ENCODE measurements at places on chromosomes 3 and 15. TPM values are rescaled to one million over a fixed set of nuclear protein-coding genes. Genes with fewer than 3 reads are reported as not detected.

- no peaks in the 10 kb centered on the region for H3K36me3 ChIP-seq
- no peak overlapping the region for H3K4me3 ChIP-seq
- no peaks in the 10 kb centered on the region for H3K4me1 ChIP-seq
- H3K27me3 ChIP-seq = peaks cover 4% of the 10 kb centered on the region
- DNase-seq = no peak
Observed at GRCh38 chr15:74283368-74283767, 47.2 kb downstream of the CCDC33 start.

ACAD9 gene
- total RNA-seq = 58.3 TPM

DNA sequence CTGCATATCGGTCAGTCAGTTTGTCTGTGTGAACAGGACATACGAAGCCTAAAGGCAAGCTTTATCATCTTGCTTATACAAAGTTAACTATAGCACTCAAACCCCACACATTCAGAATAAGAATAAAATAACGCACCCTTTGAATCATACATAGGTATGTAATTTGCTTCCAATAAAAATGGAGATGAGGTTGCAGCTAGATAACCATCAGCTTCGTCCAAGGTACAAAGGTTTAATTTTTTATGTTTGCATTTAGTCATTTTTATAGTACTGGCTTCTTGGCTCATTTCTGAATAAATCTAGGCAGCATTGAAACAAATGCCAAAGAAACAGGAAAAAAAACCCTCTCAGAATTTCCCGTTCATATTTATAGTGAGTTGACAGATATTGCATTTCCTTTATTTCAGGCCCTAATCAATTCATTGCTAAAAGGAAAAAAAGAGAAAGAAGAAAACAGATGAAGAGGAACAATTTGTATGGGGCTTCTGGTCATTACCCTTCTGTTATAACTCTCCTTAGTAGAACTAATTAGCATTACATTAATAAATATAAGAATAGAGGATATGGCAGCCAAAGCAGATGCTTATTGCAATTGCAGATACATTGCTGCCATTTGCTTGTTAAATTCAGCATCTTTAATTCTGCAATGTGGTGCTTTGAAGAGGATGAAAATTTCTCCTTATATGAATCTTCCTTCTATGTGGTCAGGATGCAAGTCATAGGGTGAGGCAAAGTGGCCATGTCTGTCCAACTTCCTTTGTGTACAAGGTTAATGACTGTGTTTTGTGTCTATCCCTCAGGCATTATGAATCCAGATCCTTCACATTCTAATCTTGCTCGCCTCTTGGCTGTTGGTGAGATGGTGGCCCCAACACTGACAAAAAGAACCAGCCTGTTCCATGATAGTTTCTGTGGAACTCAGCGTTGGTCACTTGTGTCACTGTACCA lies 550.0 kb downstream of the AGBL1 start:
- no peaks in the 10 kb centered on the region for H3K27me3 ChIP-seq
- H3K27ac ChIP-seq = no peak overlapping the region
- no peaks in the 10 kb centered on the region for H3K4me1 ChIP-seq
- no peaks in the 10 kb centered on the region for H3K36me3 ChIP-seq
- H3K4me3 ChIP-seq = no peak overlapping the region
- no peak for DNase-seq

DNA sequence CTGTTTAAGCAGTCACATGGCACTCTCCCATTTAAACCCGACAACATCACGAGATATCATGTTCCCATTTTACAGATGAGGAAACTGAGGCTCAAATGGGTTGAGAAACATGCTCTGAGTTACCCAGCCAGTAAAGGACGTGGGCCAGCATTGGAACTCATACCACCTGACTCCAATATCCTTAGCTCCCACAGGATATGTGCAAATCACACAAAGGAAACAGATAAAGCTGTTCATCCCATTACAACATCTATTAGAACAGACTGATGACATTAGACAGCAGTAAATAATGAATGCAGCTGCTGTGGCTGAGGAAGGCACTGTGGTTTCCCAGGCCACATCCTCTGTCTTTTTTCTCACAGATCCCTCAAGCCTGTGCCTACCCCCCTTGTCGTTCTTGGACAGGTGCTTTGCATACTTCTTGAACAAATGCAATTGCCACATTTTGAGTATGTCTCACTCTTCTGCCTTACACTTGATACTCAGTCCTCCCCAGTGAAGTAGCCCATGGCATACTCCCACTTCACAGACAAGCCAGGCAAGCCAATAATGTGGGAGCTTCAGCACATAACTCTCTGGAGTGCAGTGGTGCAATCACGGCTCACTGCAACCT lies 17.7 kb downstream of the FRMD4B start:
- H3K4me1 ChIP-seq = peaks cover 20% of the 10 kb centered on the region
- no peak overlapping the region for H3K4me3 ChIP-seq
- no peak for DNase-seq
- H3K27me3 ChIP-seq = no peaks in the 10 kb centered on the region

GRCh38 chr3:49563040-49563578 lies 8.8 kb downstream of the BSN start:
- no peak for DNase-seq
- no peak overlapping the region for H3K4me3 ChIP-seq
- H3K27ac ChIP-seq = no peak overlapping the region
- no peaks in the 10 kb centered on the region for H3K36me3 ChIP-seq
- no peaks in the 10 kb centered on the region for H3K27me3 ChIP-seq
- no peaks in the 10 kb centered on the region for H3K4me1 ChIP-seq

ALG3 gene
- total RNA-seq = 19.4 TPM

GRCh38 chr3:122873741-122874515 lies 79.1 kb downstream of the SLC49A4 start:
- no peak overlapping the region for H3K4me3 ChIP-seq
- DNase-seq = no peak
- H3K27ac ChIP-seq = no peak overlapping the region
- no peaks in the 10 kb centered on the region for H3K36me3 ChIP-seq

DNA sequence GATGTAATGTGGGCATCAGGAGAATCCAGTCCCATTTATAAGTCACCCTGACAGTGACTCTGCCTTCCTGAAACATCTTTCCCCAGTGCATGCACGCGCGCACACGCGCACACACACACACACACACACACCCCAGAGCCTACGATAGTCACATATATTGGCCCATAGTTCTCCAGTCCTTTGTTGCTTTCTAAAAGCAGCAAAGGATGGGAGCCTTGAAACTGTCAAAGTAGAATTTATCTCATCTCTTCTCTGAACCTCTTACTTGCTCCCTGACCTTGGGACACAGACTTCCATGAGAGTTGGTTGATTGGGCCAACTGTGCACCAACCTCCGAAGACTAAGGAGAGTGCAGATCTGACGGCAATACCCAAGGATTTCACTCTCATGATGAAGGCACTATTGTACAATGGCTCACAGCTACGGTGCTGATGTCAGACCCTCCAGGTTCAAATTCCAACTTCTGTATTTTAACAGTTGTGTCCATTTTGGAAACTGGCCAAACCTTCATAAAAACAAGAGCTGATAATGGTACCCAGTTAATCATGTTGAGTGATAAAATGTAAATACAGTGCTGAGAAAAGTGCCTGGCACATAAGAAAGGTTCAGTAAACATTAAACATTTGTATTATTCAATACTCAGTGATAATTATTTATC lies 8.3 kb downstream of the CPA3 start:
- no peaks in the 10 kb centered on the region for H3K27me3 ChIP-seq
- H3K36me3 ChIP-seq = no peaks in the 10 kb centered on the region
- no peak for DNase-seq
- H3K4me1 ChIP-seq = no peaks in the 10 kb centered on the region
- H3K27ac ChIP-seq = no peak overlapping the region

- no peaks in the 10 kb centered on the region for H3K36me3 ChIP-seq
- no peak overlapping the region for H3K4me3 ChIP-seq
- H3K4me1 ChIP-seq = no peaks in the 10 kb centered on the region
Observed at GRCh38 chr3:5095886-5096285, 26.2 kb upstream of the ARL8B start.

VILL gene
- total RNA-seq = 28.9 TPM

EPM2AIP1 gene
- total RNA-seq = 26.0 TPM

GRCh38 chr3:108051005-108051404 lies 39.8 kb downstream of the CD47 start:
- peaks cover 8% of the 10 kb centered on the region for H3K4me1 ChIP-seq
- H3K36me3 ChIP-seq = peaks cover 6% of the 10 kb centered on the region

DNA sequence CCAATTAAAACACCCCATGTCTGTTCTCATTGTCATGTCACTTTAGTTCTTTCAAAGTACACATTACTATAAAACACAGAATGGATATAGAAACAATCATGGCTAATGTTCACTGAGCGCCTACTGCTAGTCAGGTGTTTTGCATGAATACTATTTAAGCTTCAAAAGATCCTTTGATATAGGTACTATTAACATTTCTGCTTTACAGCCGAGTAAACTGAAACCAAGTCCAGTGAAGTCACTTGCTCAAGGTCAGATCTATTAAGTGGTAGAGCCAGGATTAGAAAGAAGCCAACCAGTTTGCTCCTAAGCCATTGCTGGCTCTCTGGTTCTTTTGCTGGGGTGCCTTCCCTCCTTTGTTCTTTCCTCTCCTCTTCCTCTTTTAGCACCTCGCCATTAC lies 32.4 kb upstream of the NMNAT3 start:
- H3K4me1 ChIP-seq = no peaks in the 10 kb centered on the region
- no peak overlapping the region for H3K27ac ChIP-seq
- H3K27me3 ChIP-seq = no peaks in the 10 kb centered on the region

GRCh38 chr3:157066335-157067098 lies 93.4 kb downstream of the CCNL1 start:
- no peaks in the 10 kb centered on the region for H3K36me3 ChIP-seq
- no peak for DNase-seq
- no peaks in the 10 kb centered on the region for H3K27me3 ChIP-seq
- no peak overlapping the region for H3K27ac ChIP-seq
- peaks cover 7% of the 10 kb centered on the region for H3K4me1 ChIP-seq

- H3K4me3 ChIP-seq = no peak overlapping the region
- H3K4me1 ChIP-seq = no peaks in the 10 kb centered on the region
- H3K27me3 ChIP-seq = no peaks in the 10 kb centered on the region
- H3K36me3 ChIP-seq = no peaks in the 10 kb centered on the region
- DNase-seq = no peak
Observed at GRCh38 chr15:52254391-52254790, 41.2 kb downstream of the MYO5C start.

TNNC1 gene
- total RNA-seq = 6.9 TPM

GRCh38 chr15:70125605-70126004 lies 27.9 kb upstream of the TLE3 start:
- H3K4me1 ChIP-seq = no peaks in the 10 kb centered on the region
- no peaks in the 10 kb centered on the region for H3K36me3 ChIP-seq
- H3K27me3 ChIP-seq = no peaks in the 10 kb centered on the region
- H3K27ac ChIP-seq = no peak overlapping the region

MYRIP gene
- total RNA-seq = not detected

DNA sequence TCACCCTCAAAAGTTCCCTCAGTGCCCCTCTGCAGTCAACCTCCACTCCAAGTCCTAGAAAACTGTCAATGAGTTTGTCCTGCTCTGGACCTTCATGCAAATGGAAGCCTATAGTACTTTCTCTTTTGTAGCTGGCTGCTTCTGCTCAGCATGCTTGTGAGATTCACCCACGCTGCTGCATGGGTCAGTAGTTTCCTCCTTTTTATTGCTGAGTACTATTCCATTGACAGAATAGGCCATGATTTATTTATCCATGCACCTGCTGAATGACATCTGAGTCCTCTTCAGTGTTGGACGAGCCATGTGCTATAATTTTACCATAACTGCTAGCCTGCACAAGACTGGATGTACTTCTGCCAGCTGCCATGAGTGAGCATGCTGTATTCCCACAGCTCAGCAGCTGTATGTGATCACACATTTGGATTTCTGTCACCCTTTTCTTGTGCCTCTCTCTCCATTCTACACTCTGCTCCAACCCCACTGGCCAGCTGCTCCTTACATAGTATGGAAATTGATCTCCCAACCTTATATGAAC lies 26.3 kb downstream of the CDCP1 start:
- no peaks in the 10 kb centered on the region for H3K36me3 ChIP-seq
- H3K27me3 ChIP-seq = no peaks in the 10 kb centered on the region
- DNase-seq = no peak
- peaks cover 22% of the 10 kb centered on the region for H3K4me1 ChIP-seq
- no peak overlapping the region for H3K27ac ChIP-seq

BCL2A1 gene
- 29.9 TPM for total RNA-seq

DNA sequence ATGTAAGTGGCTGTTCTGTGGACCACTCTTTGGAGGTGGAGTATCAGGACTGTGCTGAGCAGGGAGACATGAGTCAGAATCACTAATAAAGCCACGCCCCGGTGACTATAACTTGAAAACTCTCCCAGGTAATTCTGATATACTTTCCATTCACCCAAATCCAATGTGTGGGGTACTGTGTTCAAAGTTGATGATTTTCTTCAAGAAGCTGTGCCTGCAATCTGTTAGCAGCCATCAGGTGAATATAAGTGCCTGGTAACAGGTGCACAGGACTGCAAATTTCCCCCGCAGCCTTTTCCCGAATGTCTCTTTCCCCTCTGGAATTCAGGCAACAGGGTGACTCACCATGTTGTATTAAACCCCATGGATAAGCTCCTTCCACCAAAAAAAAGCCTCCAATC lies 17.0 kb downstream of the MAGI1 start:
- H3K4me3 ChIP-seq = no peak overlapping the region
- H3K36me3 ChIP-seq = no peaks in the 10 kb centered on the region
- DNase-seq = no peak
- H3K4me1 ChIP-seq = no peaks in the 10 kb centered on the region

SENP8 gene
- 1.4 TPM for total RNA-seq

ANKRD28 gene
- 44.7 TPM for total RNA-seq

MAP6D1 gene
- 0.95 TPM for total RNA-seq

CPNE9 gene
- not detected for total RNA-seq

GRCh38 chr3:128270559-128271492 lies 117.5 kb downstream of the EEFSEC start:
- no peak overlapping the region for H3K4me3 ChIP-seq
- no peak overlapping the region for H3K27ac ChIP-seq

DNA sequence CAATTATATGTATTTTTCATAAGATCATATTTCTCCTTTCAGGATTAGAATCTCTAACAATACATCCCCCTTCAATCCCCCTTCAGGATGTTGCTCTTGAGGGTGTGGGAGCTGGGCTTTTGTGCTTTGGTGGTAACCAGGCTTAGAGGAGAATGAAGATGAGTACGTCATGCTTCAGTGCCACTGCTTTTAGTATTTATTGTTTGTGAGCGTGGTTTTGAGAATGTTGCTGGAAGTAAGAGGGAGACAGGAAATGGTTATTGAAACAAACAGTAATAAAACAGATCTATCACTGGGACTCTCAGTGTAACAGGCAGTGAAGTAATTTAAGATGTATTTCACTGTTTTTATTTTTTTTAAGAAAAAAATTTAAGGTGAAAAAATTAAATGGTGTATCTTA lies 35.3 kb downstream of the GBE1 start:
- H3K4me3 ChIP-seq = no peak overlapping the region
- H3K4me1 ChIP-seq = no peaks in the 10 kb centered on the region
- H3K36me3 ChIP-seq = no peaks in the 10 kb centered on the region
- no peak overlapping the region for H3K27ac ChIP-seq

- peak overlapping the region; percentile 78 for H3K27ac ChIP-seq
- H3K4me1 ChIP-seq = peaks cover 33% of the 10 kb centered on the region
- H3K27me3 ChIP-seq = no peaks in the 10 kb centered on the region
- peak overlapping the region; percentile 62 for H3K4me3 ChIP-seq
Observed at GRCh38 chr3:39177708-39178332, 14.6 kb downstream of the XIRP1 start.

DNA sequence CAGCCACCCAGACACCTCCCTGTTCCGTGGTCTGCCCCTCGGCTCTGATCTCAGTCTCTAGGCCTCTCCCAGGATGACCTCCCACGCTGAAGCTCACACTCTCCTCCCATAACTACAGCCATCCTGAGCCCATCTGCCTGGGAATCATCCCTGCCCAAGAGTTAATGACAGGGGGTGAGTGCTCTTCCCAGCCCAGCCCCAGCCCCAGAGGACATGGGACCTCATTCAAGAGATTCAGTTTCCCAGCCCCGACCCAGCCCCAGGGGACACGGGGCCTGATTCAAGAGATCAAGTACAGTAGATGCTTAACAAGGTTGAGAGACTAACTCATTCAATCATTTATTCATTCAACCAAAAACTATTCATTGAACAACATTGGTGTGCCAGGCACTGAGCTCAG lies 272.0 kb downstream of the XXYLT1 start:
- no peak overlapping the region for H3K4me3 ChIP-seq
- no peak overlapping the region for H3K27ac ChIP-seq
- H3K36me3 ChIP-seq = no peaks in the 10 kb centered on the region

Measured in naive thymus-derived CD4-positive, alpha-beta T cell (primary cell).